ENCODE measurements at places on chromosomes 3 and 15.

- no peak for DNase-seq
These were observed 166.6 kb downstream of the ANO10 start for GRCh38 chr3:43455233-43455632.

GRCh38 chr3:189952272-189952671 lies 168.4 kb downstream of the P3H2 start:
- DNase-seq, result no peak

- no peak for DNase-seq
These were observed at the start of gene SLC22A14 for GRCh38 chr3:38281895-38282686. TSS of gene SLC22A14 (plus strand) at chr3:38282294. CDS start at chr3:38306027, 23,733 bp downstream.

GRCh38 chr3:36561601-36562000 lies 181.3 kb downstream of the STAC start:
- no peak for DNase-seq

DNA sequence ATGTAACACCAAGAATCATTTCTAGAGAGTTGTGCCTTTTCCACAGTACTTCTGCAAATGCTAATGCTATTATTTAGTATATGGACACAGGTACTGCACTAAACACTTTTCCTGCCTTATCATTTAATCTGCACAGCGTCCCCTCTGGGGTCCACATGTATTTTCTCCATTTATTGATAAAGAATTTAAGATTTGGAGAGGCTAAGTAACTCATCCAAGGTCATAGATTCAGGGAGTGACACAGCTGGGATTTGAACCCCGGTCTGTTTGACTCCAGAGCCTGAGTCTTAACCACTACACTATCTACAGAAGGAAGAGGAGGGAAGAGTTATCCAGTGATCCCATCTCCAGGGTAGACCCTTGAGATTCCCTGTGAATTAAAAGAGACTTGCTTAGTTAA lies 24.9 kb upstream of the TPRG1 start:
- DNase-seq, result no peak

- DNase-seq, result no peak
These were observed 85.6 kb downstream of the MYLK start for GRCh38 chr3:123798550-123798949.

GRCh38 chr15:38847666-38848065 lies 283.1 kb upstream of the RASGRP1 start:
- no peak for DNase-seq

- no peak for DNase-seq
These were observed 37.3 kb downstream of the ST3GAL6 start for GRCh38 chr3:98800401-98800800.

- DNase-seq, result no peak
These were observed 604.3 kb downstream of the FGF12 start for GRCh38 chr3:192122832-192123594.

- no peak for DNase-seq
These were observed 32.2 kb downstream of the SLC24A1 start for GRCh38 chr15:65653801-65654521.

- DNase-seq, result no peak
These were observed 216.8 kb upstream of the RBMS3 start for GRCh38 chr3:29064085-29064484.

DNA sequence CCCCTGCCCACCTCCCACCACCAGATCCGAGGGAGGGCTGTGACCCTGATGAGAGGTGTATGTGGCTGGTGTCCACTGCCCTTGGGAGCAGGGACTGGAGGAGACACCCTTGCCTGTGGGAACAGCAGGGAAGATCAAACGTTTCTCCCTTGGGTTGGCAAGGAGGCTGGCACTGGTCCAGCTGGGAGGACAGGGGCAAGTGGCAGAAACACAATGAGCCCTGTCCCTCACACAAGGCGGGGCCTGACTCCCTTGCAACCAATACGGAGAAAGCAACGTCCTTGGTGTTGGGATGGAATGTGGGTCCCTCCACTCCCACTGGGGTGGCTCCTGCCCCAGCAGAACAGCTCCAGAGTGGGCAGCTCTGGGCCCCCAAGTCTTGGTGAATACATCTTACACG lies 5.2 kb downstream of the HYAL2 start:
- no peak for DNase-seq

GRCh38 chr3:55169608-55170072 lies 241.8 kb upstream of the LRTM1 start:
- no peak for DNase-seq

- DNase-seq, result no peak
These were observed 17.2 kb downstream of the CHCHD6 start for GRCh38 chr3:126721246-126721645.

DNA sequence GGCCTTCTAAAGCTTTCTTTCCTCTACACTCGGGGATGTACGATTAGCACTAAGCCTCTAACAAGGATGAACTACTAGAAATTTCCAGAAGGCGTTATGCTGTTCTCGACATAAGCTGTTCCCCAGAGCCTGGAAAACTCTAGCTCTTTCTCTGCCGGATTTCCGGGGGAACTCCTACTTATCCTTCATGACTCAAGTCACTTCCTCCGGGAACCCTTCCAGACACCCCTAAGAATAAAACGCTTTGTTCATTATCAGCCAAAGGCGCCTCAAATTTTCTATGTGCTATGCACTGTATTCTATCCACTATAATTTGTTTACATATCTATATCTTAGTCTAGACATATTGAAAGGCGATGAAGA lies 455 bp upstream of the SNAP23 start:
- no peak for DNase-seq

- no peak for DNase-seq
These were observed 348.5 kb downstream of the PYDC2 start for GRCh38 chr3:191809326-191809949.

DNA sequence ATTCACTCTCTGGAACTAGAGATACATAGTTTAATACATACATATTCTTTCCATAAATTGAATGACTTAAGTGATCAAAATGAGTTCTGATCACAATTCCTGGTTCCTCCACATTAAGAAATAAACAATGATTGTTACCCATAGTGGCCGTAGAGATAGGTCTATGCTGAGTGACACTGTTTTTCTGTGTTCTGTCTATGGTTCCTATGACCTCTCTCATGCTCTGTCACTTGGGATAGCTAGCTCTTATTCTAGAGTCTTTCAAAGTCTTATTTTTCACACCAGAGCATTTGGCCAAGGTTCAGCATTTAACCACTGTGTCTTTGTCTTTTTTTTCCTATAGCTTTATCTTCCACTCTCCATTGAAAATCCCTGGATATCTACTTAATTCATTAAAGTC lies 132.4 kb downstream of the GOLGA6L6 start:
- DNase-seq, result no peak

Measured in T follicular helper cell (primary cell).